GM03348 (cell line): ENCODE measurements at places on chromosomes 6 and 20.
A peak's percentile ranks its signal among the peaks of the same experiment; 100 is the strongest.

- no peak for DNase-seq
Measured at GRCh38 chr20:44894959-44895358, 9.5 kb downstream of the YWHAB start.

GRCh38 chr6:61809004-61809595 is 476.9 kb downstream of the KHDRBS2 start:
- DNase-seq = peak; percentile 27

GRCh38 chr6:147058786-147059385 is 145.3 kb upstream of the STXBP5 start:
- DNase-seq = no peak

DNA sequence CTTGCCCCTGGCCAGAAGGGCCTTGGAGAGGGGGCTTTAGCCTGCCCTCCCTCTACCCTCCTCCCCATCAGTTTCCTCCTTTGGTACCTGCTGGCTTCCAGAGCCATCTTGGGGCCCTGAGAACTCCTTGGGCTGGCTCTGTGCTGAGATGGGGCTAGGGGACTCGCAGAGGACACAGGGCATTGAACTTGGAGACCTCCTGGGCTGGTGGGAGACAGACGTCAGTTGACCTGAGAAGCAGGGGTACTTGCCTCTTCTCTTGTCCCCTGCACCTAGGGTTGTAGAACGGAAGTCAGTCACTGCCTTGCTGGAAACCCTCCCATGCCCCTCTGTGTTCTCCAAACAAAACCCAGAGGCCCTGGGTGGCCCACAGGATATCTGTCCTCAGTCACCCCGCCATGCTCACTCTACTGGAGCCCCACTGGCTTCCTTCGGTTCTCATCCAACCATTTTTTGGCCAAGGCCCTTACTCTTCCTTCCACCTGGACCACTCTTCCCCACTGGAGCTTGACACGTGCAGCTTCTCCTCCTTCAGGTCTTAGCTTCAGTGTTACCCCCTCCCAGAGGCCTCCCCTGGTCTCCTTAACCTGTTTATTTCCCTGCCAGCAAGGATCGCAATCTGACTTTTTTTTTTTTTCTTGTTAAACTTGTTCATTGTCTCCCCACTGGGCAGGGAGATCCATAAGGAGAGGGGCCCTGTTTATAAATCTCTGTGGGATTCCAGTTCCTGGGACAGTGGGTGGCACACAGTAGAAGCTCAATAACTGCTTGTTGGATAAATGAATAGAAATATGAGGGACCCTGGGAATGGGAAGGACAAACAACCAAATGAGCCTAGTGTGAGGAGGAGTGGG is 971 bp downstream of the RBCK1 start:
- no peak for DNase-seq

- DNase-seq = no peak
Measured at GRCh38 chr6:32488083-32488482, 42.0 kb downstream of the HLA-DRB5 start.

- no peak for DNase-seq
Measured at GRCh38 chr6:56715741-56716140, 73.1 kb upstream of the DST start.

GRCh38 chr20:60137657-60138245 is 179.5 kb downstream of the CDH26 start:
- DNase-seq = peak; percentile 35

DNA sequence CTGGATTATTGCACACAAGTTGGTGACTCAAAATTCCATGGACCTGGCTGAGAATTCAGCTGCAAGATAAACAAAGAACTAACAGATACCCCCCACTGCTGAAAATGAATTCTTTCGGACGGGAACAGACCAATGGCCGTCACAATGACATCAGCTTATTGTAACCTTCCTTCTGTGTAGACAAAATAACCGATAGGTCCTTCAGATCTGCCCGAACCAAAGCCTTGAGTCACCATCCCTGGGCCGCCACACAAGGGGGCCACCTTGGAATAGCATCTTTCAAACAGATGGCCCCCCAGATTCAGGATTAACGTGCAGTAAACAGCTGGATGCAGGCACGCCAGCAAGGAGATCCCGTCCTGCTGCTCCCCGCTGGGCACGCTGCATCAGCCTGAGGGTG is 214.0 kb upstream of the EXOC2 start:
- no peak for DNase-seq

DNA sequence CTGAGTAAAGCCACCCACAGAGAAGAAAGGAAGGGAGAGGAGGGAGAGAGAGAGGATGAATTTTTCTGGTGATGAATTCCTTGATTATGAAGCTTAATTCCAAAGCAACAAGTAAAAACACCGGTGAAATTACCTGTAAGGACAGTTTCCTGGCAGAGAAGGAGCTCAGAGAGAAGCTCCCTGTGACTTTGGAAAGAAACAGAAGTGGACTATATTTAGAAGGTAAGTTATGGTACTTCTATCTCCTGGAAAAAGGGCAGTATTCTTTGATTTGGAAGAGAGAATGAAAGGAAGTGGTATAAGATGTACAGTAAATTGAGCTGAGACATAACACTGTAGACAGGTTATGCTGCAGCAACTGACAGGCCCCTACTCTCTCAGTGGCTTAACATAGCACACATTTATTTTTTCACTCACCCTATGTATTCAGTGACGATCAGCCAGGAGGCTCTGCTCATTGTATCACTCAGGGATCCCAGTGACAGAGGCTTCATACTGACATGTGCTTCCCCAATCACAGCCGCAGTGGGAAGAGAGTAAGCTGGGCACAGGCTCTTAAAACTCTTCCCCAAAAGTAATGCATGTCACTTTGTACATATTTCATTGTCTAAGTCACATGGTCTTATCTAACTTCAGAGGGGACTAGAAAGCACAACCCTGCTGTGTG is 349.5 kb downstream of the BTBD9 start:
- no peak for DNase-seq

DNA sequence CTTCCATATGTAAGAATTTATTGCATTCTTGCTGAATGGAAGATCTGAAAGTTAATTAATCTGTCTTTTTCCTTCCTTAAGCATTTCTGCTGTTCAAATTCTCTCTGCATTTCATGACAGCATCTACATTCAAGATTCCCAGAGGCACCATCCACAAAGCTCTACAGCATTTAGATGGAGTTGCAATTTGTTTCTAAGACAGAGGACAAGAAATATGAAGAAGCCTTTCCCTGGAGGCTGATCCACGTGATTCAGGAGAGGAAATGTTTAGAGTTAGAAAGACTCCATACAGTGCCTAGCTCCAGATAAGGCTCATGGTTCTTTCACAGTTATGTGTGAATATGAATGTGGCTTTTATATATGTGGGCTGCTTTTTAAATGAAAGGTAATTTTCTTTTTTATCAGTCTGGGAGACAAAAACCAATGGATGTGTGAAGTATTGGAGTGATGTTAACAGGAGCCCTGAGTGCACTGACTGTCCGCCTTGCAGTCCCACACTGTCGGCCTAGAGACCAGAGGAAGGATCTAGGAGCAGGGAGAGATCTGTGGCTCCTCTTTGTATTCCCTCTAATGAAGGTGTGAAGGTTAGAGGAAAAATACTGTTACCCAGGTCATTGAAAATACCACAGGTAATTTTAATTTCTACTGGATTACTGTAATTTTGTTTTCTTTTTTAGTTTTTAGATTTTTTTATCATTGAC is 686.6 kb upstream of the GJE1 start:
- DNase-seq = no peak

DNA sequence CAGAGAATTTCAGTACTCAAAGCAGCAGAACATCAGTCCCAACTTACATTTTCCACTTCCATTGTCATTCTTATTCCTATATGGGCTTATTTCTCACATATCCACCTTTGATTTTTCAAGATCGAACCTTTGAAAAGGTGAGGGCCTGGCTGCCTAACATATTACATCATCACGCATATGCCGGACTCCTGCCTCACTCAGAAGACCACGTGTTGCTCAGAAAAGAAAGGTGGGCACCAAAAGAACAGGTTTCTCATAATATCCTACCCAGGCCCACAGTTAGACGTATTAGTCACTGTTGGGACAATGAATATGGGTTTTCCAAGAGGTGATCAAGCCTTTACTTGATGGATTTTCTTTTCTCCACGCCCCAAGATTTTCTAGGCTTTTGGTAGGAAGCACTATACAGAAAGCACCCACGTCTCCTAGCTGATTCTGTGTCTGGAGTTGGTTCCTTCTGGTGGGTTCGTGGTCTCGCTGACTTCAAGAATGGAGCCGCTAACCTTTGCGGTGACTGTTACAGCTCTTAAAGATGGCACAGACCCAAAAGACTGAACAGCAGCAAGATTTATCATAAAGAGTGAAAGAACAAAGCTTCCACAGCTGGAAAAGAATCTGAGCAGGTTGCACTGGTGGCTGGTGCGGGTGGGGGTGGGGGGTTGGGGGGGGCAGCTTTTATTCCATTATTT is 168.9 kb downstream of the ATXN1 start:
- DNase-seq = no peak

DNA sequence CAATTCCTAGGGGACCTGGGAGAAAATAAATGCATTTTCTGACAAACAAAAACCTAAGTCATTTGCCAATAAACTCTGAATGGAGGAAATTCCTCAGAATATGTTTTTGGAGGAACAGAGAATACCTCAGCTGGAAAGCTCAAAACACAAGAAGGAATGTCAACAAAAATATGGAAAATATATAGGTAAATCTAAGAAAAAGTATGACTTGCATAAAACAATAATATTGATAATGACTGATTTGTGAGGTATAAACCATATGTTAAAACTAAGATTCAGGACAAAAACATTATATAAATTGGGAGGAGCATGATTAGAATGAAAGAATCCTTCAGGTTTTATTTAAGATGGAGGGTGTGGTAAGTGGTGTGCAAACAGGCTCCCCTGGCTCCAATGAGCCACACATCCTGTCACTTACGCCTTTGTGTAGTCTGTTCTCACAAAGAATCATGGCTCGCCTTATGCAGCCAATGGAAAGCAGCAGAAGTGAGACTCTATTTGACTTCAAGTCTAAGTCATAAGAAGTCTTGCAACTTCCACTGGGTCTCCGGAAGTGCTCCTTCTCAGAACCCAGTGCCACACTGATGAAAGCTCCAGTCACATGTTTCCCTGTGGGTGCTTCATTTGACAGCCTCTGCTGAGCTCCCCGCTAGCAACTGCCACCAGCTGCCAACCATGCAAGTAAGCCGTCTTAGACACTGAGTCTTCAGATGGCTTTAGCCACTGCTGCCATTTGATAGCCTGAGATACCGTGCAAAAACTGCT is 8.1 kb downstream of the CFAP61 start:
- no peak for DNase-seq

DNA sequence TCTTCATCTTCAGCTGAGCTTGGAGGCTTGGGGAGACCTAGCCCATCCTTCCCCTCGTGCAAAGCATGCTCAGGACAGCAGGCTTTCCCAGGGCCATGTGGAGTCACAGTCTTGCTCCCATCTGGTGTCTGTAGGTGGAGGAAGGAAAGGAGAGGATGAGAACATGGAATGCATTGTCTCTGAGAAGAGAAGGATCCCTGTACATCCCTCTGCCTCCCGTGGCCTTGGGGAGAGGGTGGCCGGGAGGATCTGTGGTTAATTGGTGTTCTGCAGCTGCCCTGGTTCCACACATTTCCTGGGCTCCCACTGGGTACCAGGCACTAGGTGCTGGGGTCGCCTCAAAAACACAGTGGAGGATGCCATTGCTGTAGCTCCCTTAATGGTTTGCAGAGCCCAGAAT is 134.5 kb downstream of the PHACTR3 start:
- DNase-seq = no peak

DNA sequence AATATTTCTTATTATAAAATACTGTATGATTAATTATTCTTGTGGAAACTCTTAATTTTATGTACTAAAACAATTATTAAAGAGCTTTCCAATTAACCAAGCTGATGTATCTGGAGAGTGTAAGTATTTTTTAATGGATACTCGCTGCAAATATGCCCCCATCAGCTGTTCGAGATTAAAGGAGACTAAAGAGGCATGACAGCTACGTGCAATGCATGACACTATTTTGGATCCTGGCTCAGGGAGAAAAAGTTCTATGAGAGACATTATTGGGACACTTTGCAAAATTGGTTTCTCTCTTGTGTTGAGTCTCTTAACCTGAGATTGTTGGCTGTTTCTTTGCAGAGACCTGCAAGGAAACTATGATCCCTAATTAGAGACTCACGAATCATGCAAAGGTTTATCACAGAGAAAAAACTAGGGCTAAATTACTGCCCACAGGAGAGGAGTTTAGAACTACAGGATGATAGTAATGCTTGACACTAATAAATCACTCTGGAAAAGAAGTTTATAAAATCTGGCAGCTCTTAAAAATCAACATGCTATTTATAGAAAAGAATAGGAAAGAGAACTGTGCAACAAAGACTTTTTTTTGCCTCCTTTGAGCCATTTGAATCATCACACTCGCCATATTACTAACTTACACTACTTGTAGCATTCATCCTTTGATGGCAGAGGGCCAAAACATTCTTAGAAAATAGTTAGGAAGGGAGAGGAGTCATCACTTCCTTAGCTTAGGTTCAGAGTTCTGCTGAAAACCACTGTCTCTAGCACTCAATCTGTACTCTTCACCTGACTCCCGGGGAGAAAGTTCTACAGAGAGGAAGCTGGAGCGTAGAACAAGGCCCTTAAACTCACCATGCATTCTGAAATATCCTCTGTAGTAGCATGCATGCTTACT is 25.3 kb downstream of the NRN1 start:
- no peak for DNase-seq

- DNase-seq = no peak
Measured at GRCh38 chr6:32182555-32182981, 1.5 kb downstream of the AGER start.

GRCh38 chr6:113644861-113645575 is 212.1 kb upstream of the MARCKS start:
- peak; percentile 83 for DNase-seq

DNA sequence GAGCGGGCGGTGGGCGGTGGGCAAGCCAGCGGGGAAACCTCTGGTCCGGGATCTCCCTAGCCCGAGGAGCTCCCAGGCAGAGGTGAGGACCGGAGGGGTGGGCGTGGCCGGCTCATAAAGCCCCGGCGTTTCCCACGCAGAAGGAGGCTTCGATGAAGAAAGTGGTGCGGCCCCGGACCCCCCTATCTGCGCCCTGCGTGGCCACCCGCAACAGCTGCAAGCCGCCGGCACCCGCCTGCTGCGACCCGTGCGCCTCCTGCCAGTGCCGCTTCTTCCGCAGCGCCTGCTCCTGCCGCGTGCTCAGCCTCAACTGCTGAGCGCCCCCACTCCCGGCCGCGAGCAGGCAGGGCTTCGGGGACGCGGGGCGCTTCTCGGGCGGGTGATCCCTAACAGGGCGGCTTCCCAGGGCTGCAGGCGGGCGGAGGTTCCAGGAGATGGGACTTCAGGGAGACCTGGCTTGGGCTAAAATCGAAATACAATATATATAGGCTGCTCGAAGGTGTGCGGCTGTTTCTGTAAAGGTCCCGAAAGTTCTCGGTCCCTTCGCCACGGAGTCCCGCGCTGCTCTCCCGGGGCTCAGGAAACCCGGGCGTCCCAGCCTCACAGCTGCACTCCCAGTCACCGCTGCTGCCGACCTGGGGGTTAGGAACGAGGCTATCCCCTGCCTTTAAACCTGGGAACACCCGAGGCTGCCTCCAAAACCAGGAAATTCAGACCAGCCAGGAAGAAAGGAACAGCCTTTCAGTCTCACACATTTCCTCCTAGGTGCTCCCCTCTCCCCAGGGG is 27.8 kb downstream of the ASIP start:
- DNase-seq = peak; percentile 63
